Kidney (tissue), 22 donors: ENCODE measurements at places on chromosomes 16 and 17. TPM values are rescaled to one million over a fixed set of nuclear protein-coding genes. Genes with fewer than 3 reads are reported as not detected.

The KRTAP4-9 gene
- not detected for total RNA-seq

The FOXO3B gene
- 3.0 TPM for total RNA-seq

The TVP23A gene
- 0.19 TPM for total RNA-seq

- DNase-seq, result peak; percentile 76
Measured at GRCh38 chr17:1709403-1709951, 700 bp downstream of the TLCD2 start.

DNA sequence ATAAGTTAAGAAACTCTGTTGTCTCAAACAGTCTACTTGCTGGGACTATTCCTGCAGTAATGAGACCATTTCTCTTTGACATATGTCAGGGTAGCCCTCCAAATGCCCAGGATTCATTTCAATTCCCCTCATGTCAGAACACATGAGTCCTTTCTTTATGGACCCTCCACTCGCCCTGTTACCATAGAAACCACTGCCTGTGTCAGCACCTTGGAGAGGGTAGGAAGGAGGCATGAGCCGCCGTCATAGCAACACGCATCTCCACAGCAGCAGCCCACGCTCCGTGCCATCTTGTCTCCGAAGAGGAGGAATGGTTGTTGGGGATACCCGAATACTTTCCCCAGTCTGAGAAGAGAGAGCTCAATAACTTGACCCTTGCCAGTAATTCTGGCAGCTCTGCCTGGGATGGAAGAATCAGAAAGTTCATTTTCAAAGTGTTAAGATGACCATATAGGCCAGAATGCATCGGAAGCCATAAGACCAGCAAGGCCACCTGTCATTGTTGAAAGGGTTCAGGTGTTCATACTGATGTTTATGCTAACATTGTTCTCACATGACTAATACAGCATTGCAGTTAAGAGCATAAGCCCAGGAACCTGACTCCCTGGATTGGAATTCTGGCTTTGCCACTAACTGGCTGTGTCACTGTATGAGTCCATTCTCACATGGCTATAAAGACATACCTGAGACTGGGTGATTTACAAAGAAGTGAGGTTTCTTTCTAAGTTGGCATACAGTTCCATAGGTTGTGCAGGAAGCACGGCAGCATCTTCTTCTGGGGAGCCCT, 141.3 kb downstream of the ABCC12 start:
- DNase-seq, result no peak

The GAS2L2 gene
- not detected for total RNA-seq

GRCh38 chr17:81403671-81404534, 8.6 kb downstream of the BAHCC1 start:
- no peak for DNase-seq

DNA sequence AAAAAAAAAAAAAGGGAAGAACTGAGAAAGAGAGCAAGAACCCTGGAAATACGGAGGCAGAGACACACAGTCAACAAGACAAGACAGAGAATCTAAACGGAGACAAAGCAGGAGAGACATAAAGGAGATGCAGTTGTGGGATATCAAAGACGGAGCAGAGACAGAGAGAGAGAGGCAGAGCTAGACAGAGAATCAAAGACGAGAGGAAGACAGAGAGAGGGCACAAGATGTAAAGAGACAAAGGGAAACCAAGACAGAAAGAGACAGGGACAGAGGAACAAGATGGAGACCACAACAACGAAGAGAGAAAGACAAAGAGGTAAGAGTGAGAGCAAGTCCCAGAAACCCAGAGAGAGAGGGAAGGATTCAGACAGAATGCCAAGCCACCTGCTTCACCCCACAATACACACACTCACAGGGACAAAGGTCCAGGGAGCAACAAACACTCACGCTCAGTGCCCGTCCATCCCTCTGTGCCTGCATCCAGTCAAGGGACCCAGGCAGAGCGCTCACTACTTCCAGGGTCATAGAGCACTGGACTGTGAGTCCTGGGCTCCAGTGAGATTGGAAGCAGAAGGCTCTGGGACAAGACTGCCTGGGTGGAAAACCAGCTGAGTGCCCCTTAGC, 88.9 kb downstream of the C16orf78 start:
- no peak for DNase-seq

The ARL2BP gene
- total RNA-seq, result 61.5 TPM

GRCh38 chr16:89798126-89798525, 18.3 kb downstream of the FANCA start:
- DNase-seq, result no peak

DNA sequence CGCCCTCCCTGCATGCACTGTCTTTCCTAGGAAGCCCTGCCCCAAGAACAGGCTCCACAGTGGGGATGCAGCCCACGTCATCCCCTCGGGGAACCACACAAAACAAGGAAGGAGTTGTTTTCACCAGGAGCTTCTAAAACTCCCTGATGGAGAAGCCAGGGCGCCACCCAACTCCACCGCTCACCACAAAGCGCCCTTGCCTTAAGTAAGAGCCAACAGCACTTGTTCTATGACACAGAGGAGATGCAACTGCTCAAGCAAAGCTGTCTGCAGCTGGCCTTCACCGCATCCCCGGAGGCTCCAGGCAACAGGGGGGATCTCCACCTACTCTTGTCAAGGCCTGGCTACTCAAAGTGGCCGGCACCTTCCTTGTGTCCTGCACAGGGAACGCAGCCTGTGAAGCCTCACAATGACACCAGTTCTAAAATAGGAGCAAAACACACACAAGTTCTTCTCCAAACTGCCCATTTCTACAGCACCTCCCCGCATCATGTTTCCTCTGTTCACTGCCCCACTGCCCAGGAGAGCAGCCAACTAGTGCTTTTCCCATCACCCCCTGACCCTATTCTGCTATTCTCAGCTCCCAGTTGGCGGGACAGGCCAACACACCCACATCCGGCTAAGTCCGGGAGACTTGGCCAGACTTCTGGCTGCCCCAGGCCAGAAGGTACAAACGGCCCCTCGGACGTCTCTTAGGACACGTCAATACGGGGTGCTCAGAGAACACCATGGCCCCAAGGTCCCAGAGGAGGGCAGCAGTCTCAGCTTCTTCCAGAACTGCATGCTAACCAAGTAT, 24.2 kb downstream of the MPG start:
- peak; percentile 58 for DNase-seq

- DNase-seq, result no peak
Measured at GRCh38 chr17:15900871-15901270, 44.1 kb upstream of the ADORA2B start.

DNA sequence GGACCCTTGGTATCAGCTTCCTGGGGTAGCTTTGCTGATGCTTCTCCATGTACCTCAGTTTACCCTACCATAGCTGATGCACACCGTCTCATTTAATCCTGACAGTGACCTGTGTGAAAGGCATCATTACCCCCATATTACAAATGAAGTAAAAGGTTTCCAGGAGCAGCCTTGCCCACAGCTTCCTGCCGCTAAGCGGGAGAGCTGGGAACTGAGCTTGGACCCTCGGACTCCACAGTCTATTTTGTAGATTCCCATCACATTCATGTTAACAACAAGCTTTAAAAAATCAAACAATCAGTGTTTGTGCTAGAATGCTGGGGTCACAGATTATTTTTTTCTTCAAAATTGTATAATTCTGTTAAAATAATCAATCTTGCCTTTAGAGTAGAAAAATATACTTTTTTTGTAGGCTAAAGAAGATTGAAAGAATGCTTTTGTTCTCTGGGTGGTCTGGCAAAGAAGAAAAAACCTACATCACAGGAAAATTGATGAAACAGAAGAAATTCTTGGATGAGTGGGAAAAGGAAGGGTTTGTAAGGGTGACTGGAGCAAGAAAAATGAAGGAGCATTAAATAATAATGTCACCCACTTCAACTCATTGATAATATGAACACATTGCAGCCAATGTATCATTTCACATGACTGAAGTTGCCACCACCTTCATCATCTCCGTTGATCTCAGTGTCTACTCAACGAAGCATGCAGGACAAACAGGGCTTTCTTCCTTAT, 9.5 kb upstream of the USP10 start:
- DNase-seq, result no peak

DNA sequence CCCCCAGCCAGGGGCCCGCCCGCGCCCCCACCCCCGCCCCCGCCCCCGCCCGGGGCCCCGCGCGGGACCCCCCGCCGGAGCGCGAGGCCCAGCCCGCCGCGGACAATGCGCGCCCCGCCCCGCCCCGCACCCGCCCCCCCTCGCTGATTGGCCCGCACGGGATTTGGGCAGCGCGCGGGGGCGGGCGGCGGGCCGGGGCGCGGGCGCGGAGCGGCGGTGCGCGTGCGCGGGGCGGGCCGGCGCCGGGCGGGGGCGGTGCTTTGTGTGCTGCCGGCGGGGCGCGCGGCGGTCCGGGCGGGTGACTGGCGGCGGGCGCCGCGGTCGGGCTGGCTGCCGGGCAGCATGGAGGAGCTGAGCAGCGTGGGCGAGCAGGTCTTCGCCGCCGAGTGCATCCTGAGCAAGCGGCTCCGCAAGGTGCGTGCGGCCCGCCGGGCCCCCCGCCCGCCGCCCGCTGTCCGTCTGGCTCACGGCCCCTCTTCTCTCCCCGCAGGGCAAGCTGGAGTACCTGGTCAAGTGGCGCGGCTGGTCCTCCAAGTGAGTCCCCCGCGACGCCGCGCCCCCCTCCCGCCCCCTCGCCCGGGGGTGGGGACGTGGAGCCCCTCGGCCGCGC, at the start of gene CBX2:
CBX2 (plus strand) TSS at position 255 of the 610 bp plus-strand sequence; CDS start at position 343, 88 bp downstream.
- DNase-seq, result peak; percentile 92

The TRIM37 gene
- total RNA-seq, result 19.1 TPM

GRCh38 chr17:66724581-66725341, 110.2 kb upstream of the CACNG5 start:
- DNase-seq, result no peak

The NPIPB9 gene
- total RNA-seq, result 3.5 TPM

DNA sequence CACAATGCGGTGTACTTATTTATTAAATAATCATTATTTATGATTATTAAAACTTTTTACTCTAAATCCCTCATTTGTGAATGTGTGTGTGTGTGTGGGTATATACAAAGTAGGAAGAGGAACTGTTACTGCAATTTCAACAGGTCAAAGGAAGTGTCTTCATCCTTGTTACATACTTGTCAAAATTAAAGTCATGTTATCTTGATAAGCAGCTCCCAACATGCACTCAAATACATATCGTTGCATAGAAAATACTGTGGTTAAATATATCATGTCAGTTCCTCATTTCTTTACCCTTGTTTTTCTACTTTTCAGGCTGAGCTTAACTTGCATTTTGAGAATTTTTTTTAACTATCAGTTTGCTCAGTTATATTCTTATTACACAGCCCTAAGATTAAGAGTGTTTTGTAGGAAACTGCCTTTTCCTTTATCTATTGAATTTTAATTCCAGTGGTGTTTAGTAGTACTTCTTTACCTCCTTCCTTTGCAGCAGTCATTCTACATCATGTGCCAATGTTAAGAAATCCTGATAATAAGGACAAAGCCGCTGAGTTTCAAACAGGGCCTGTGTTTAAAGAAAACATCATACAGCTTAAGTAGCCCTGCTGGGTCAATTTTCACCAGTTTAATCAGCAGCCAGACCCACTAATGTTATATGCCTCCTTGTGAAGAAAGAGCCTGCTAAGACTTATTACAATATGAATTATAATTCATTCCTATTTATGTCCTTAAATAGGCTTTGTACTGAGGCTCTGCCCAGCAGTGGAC, 7.2 kb downstream of the EFCAB5 start:
- DNase-seq, result no peak

DNA sequence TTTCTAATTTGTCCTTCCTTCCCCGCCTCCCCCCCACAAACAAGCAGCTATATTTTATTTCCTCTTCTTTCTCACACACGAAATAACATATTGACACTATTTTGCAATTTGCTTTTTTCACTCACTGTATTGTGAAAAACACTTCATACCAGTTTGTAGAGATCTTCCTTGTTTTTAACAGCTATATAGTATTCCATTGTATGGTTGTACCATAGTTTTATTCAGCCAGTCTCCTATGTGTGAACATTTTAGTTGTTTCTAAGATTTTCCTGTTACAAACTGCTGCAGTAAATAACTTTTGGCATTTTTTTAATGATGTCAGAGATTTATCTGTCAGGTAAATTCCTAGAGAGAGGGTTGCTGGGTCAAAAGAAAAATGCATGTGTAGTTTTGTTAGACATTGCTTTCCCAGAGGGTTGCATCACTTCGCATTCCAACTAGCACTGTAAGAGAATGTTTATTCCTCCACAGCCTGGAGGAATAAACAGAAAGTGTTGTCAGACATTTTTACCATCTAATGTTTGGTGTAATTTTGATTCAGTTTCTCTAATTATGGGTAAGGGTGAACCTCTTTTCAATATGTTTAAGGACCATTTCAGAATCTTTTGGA, 101.2 kb downstream of the MRTFB start:
- DNase-seq, result no peak

- DNase-seq, result no peak
Measured at GRCh38 chr17:61158376-61158775, 241.3 kb upstream of the TBX2 start.

The DBF4B gene
- total RNA-seq, result 3.5 TPM
